ENCODE measurements at places on chromosomes 2 and 18. TPM values are rescaled to one million over a fixed set of nuclear protein-coding genes. Genes with fewer than 3 reads are reported as not detected.

Gene ZBTB7C
- not detected for total RNA-seq

Gene MC4R
- not detected for total RNA-seq

Gene RBM44
- total RNA-seq = 1.0 TPM

Gene TRIM54
- 2.3 TPM for total RNA-seq

Gene KATNAL2
- total RNA-seq = 7.6 TPM

Gene TGFBRAP1
- 24.5 TPM for total RNA-seq

Gene ICOS
- not detected for total RNA-seq

Gene FSHR
- total RNA-seq = not detected

Gene TFPI
- 125 TPM for total RNA-seq

Gene IL36B
- not detected for total RNA-seq

Gene ANTXR1
- total RNA-seq = 0.86 TPM

Gene DES
- not detected for total RNA-seq

DNA sequence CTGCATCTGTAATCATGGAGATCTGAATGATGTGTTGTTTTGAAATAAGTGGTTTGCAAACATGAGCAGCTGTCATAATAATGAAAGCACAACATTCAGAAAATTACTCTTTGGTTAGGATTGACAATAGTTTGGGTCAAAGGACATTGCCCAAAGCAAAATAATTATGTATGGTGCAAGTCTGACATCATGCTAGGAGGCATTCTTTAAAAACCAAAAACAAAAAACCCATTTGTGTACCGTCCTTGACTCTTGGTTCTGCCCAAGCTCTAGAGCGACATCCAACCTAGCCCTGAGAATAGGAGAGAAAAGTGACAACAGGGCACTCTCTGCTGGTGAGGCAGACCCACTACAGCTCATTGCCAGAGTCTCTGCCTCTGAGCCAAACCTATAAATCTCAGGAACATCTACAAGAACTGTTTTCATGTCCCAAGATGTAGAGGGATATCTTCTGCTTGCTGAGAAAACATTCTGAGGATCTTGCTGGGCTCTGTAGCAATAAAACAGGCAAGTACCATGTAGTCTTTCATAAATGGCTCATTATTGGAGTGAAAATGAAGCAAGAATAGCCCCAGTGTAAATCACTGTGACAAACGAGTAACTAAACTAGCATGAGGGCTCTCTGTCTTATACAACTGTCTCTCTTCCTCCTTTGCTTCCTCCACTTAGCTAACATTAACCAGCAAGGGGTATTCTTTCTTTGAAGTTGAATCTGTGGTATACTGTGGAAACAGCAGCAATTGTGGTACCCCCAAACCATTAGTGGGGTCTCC, 266.8 kb upstream of the CXCR4 start:
- no peaks in the 10 kb centered on the region for H3K36me3 ChIP-seq
- H3K27me3 ChIP-seq = peaks cover 8% of the 10 kb centered on the region
- H3K4me3 ChIP-seq = no peak overlapping the region
- DNase-seq = peak; percentile 27
- H3K27ac ChIP-seq = no peak overlapping the region

GRCh38 chr2:230408244-230408842, 7.7 kb upstream of the SP100 start:
- no peak overlapping the region for H3K4me3 ChIP-seq
- no peak overlapping the region for H3K27ac ChIP-seq
- DNase-seq = no peak
- peaks cover 16% of the 10 kb centered on the region for H3K36me3 ChIP-seq
- H3K4me1 ChIP-seq = peaks cover 13% of the 10 kb centered on the region

GRCh38 chr2:103002954-103003353, 241.1 kb downstream of the TMEM182 start:
- no peaks in the 10 kb centered on the region for H3K4me1 ChIP-seq
- no peak for DNase-seq
- H3K27ac ChIP-seq = no peak overlapping the region
- no peaks in the 10 kb centered on the region for H3K36me3 ChIP-seq
- no peaks in the 10 kb centered on the region for H3K27me3 ChIP-seq

DNA sequence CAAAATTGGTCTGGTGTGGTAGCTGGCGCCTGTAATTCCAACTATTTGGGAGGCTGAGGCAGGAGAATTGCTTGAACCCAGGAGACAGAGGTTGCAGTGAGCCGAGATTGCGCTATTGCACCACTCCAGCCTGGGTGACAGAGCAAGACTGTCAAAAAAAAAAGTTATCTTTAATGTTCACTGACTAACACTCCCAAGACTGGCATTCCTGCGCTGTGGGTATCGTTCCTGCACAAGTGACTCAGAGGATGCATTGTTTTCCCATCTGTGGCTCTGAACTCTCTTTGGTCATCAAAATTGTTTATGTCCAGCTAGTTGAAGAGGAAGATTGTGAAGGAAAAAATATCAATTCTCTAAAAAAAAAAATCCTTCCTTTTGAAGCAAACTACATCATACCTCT, 539.0 kb downstream of the SOX11 start:
- H3K4me3 ChIP-seq = no peak overlapping the region
- no peak overlapping the region for H3K27ac ChIP-seq
- H3K4me1 ChIP-seq = no peaks in the 10 kb centered on the region
- H3K27me3 ChIP-seq = no peaks in the 10 kb centered on the region

- no peak overlapping the region for H3K27ac ChIP-seq
- DNase-seq = no peak
- no peaks in the 10 kb centered on the region for H3K36me3 ChIP-seq
- H3K4me1 ChIP-seq = peaks cover 11% of the 10 kb centered on the region
- H3K4me3 ChIP-seq = no peak overlapping the region
Observed at GRCh38 chr2:149747456-149747855, 159.9 kb upstream of the MMADHC start.

DNA sequence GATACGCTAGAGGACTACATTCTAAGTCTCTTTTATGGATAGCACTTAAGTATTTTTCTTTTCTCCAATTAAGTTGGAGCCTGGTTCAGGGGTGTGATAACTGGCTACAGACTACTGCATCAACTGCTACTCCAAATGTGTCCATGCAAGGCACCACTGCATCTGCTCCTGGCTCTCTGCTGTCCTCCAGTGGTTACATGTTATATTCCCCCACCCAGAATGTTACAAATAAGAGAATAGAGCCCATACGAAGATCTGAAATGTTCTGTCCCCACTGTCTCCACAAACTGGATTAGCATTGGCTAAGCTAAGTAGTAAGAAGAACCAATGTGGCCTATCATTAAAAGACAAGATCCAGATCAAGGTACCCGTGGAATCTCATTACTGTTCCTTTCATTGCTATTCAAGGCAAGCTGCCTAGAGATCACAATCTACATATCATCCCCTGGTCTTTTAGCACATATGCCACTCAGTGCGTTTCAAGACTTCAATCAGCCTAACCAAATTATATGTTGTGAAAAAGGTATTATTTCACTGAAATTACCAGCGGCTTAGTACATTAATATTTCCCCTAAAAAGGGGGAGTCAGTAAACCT, 308.3 kb upstream of the SLC8A1 start:
- no peaks in the 10 kb centered on the region for H3K36me3 ChIP-seq
- H3K4me1 ChIP-seq = no peaks in the 10 kb centered on the region
- no peak overlapping the region for H3K27ac ChIP-seq
- H3K4me3 ChIP-seq = no peak overlapping the region
- DNase-seq = peak; percentile 51

DNA sequence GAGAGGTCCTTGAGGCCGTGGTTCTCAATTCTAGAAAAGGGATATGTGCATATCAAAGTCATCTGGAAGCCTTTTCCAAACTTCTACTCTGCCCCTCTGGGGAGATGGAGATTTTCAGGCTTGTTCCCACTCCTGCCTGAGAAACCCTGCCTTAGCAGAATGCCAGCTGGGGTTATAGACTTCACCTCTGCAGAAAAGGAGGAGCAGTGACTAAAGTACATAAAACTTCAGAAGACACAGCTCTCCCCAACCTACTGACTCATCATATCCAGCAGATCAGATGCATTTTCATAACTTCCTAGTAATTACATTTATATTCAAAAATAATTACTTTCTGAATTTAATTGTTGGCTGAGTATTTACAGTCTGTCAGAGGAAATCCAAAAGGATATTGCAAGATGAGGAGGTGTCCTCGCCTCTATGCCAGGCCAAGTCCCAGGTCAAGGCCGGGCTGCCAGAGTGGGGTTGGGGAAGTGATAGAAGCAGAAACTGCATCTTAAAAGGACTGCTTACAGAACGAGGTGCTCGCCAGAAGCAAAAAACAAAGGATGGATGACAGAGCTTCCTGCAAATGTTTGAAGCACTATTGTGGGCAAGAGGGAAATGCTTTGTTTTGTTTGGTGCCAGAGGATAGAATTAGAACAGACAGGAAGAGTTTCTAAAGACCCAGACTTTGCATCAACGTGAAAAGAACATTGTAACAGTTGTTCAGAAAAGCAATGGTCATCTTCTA, 75.6 kb upstream of the APCDD1 start:
- H3K4me3 ChIP-seq = no peak overlapping the region
- DNase-seq = no peak
- H3K4me1 ChIP-seq = no peaks in the 10 kb centered on the region
- H3K27ac ChIP-seq = no peak overlapping the region
- H3K27me3 ChIP-seq = peaks cover 80% of the 10 kb centered on the region

- DNase-seq = no peak
- no peaks in the 10 kb centered on the region for H3K27me3 ChIP-seq
- H3K4me1 ChIP-seq = no peaks in the 10 kb centered on the region
Observed at GRCh38 chr2:60051991-60052390, 501.5 kb downstream of the BCL11A start.

- H3K36me3 ChIP-seq = peaks cover 4% of the 10 kb centered on the region
- H3K4me3 ChIP-seq = no peak overlapping the region
- no peak overlapping the region for H3K27ac ChIP-seq
- peaks cover 10% of the 10 kb centered on the region for H3K4me1 ChIP-seq
- no peak for DNase-seq
- H3K27me3 ChIP-seq = no peaks in the 10 kb centered on the region
Observed at GRCh38 chr2:10296142-10296541, 6.6 kb upstream of the HPCAL1 start.

GRCh38 chr2:64932116-64932370, 57.2 kb upstream of the SLC1A4 start:
- H3K27me3 ChIP-seq = peaks cover 76% of the 10 kb centered on the region
- no peak for DNase-seq
- no peaks in the 10 kb centered on the region for H3K36me3 ChIP-seq

- DNase-seq = no peak
- no peaks in the 10 kb centered on the region for H3K4me1 ChIP-seq
- no peaks in the 10 kb centered on the region for H3K36me3 ChIP-seq
- no peak overlapping the region for H3K4me3 ChIP-seq
- H3K27ac ChIP-seq = no peak overlapping the region
Observed at GRCh38 chr2:127208313-127208712, 11.8 kb downstream of the CYP27C1 start.

GRCh38 chr2:203578759-203579643, 43.9 kb upstream of the RAPH1 start:
- peaks cover 55% of the 10 kb centered on the region for H3K4me1 ChIP-seq
- H3K27me3 ChIP-seq = no peaks in the 10 kb centered on the region
- peaks cover 9% of the 10 kb centered on the region for H3K36me3 ChIP-seq
- H3K4me3 ChIP-seq = peak overlapping the region; percentile 57
- peak; percentile 79 for DNase-seq

- no peaks in the 10 kb centered on the region for H3K36me3 ChIP-seq
- no peaks in the 10 kb centered on the region for H3K4me1 ChIP-seq
- H3K4me3 ChIP-seq = no peak overlapping the region
Observed at GRCh38 chr2:150028322-150028721, 440.7 kb upstream of the MMADHC start.

- no peak overlapping the region for H3K27ac ChIP-seq
- DNase-seq = no peak
- H3K4me3 ChIP-seq = no peak overlapping the region
Observed at GRCh38 chr2:7053650-7054265, 136.5 kb downstream of the RNF144A start.

DNA sequence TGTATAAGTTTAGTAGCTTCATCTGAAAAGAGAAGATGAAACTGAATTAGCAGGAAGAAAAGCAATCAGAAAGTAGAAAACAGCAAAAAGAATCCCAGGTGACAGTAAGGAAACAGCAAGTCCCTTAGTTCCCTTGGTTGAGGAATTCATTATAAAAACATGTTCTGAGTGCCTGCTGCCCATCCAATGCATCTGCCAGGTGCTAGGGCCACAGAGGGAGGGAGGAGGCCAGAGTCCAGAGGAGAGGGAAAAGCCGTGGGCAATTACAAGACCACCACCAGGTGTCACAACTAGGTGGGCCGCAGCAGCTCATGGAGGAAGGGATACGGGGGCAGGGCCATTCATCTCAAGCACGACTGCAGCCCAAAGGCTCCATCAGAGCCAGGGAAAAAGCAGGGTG, 55.9 kb upstream of the TFCP2L1 start:
- H3K27me3 ChIP-seq = no peaks in the 10 kb centered on the region
- peaks cover 27% of the 10 kb centered on the region for H3K4me1 ChIP-seq
- H3K36me3 ChIP-seq = peaks cover 39% of the 10 kb centered on the region
- H3K27ac ChIP-seq = no peak overlapping the region

- H3K27me3 ChIP-seq = no peaks in the 10 kb centered on the region
- H3K27ac ChIP-seq = peak overlapping the region; percentile 34
- H3K4me3 ChIP-seq = no peak overlapping the region
- H3K36me3 ChIP-seq = peaks cover 5% of the 10 kb centered on the region
Observed at GRCh38 chr2:168992591-168993349, 38.4 kb downstream of the ABCB11 start.

GRCh38 chr18:1595195-1595594, 690.5 kb downstream of the ADCYAP1 start:
- no peak for DNase-seq
- no peaks in the 10 kb centered on the region for H3K4me1 ChIP-seq
- no peak overlapping the region for H3K4me3 ChIP-seq

- no peaks in the 10 kb centered on the region for H3K36me3 ChIP-seq
- DNase-seq = no peak
- H3K4me1 ChIP-seq = no peaks in the 10 kb centered on the region
- no peaks in the 10 kb centered on the region for H3K27me3 ChIP-seq
Observed at GRCh38 chr2:182393270-182393760, 33.5 kb downstream of the PDE1A start.

DNA sequence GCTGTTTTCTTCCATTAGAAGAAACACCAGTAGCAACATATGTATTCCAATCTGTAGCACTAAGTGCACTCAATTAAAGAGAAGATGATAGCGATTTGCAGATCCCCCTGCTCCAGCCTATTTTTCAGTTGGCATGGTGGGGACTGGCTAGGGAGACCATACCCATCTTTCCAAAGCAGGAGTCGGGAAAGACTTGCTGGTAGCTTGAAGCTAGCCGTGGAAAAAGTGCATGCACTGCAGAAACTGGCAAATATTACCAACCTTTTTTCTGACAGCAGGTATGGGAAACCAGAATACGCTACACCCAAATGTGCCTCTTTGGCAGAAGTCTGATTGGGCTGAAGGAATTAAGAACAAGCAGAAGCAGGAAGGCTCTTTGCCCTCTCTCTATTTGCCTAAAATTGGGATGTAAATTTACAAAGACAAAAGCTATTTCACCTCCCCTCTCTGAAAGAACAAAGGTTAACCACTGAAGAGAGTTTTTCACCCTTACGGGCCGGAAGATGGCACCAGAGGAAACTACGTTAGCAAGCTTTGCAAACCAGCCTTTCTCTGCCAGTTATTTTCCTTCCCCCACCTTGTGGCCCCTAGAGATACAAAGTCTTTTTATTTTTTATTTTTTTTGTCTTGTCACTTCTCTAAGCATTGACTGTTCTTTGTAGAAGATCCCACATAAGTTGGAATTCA, 273.1 kb downstream of the DLGAP1 start:
- H3K27ac ChIP-seq = no peak overlapping the region
- H3K27me3 ChIP-seq = no peaks in the 10 kb centered on the region
- no peaks in the 10 kb centered on the region for H3K36me3 ChIP-seq
- no peak for DNase-seq
- H3K4me3 ChIP-seq = no peak overlapping the region

GRCh38 chr2:69735686-69736085, 6.2 kb upstream of the ANXA4 start:
- no peak for DNase-seq
- H3K36me3 ChIP-seq = peaks cover 13% of the 10 kb centered on the region
- H3K4me1 ChIP-seq = peaks cover 63% of the 10 kb centered on the region
- peak overlapping the region; percentile 94 for H3K27ac ChIP-seq
- H3K27me3 ChIP-seq = no peaks in the 10 kb centered on the region
